Cerebellar nuclear complex (tissue), 1 donor: ENCODE measurements at places on chromosomes 7 and 10.

GRCh38 chr10:112809736-112810135 lies 140.3 kb upstream of the TCF7L2 start:
- DNase-seq: no peak

DNA sequence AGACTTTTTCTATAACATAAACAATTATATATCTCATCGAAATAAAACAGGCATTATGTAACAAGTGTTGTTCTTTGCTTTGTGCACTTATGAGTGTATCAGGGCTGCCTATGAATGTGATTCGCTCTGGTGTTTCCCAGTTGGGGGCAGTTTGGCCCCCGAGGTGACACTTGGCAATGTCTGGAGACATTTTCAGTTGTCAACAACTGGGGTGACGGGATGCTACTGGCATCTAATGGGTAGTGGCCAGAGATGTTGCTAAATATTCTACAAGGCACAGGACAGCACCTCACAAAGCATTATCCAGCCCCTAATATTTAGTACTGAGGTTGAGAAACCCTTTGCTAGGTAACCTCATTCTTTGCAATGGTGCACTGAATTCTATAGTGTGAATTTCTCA lies 83.3 kb downstream of the PLCE1 start:
- DNase-seq: no peak

DNA sequence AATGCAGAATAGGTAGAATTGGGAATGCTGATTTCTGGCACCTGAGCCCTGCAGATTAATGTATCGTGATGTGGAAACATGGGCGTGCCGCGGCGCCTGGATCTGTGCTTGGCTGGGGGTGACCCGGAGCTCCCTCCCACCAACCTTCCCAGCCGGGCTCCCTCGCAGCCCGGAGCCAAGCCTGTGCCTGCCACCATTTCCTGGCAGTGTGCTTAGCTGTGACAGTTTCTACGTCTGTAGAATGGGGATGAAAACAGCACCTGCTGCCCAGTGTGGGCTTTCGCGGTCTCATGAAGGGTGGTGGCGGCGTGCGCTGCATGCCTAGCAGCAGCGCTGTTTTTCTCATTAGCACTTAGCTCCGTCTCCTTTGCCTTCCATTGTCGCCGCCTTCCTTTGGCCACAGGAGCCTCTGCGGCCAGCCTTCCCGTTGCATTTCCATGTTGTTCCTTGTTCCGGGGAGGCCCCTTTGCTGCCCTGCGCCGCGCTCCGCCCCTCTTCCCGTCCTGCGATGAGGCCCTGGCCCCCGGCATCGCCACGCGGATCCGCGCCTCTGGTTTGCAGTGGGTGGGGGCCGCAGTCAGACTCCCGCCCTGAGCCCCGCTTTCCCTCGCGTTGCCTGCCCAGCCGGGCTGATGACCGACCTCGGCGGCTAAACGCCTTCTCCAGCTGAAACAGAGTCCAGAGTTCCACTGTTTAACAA lies 84.2 kb downstream of the CUL1 start:
- DNase-seq: no peak

GRCh38 chr7:33922820-33923219 lies 17.5 kb downstream of the BMPER start:
- no peak for DNase-seq

GRCh38 chr7:128318691-128319090 lies 25.0 kb downstream of the RBM28 start:
- no peak for DNase-seq

DNA sequence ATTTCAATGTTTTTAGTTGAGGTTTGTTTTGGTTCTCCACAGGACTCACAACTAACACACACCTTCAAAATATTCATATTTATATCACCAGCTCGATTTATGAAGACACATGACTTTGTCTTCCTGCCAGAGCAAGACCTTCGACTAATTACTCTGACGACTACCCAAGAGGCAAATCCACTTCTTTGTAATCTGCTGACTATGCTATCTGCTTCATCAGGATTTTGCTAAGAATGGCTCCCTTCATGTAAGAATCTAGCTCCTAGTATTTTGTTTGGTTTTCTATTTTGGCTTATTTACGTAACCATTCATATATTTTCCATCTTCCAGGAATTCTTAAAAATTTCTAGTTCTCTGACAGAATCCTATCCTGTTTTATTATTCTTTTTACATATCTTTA lies 93.0 kb downstream of the BRAF start:
- no peak for DNase-seq

DNA sequence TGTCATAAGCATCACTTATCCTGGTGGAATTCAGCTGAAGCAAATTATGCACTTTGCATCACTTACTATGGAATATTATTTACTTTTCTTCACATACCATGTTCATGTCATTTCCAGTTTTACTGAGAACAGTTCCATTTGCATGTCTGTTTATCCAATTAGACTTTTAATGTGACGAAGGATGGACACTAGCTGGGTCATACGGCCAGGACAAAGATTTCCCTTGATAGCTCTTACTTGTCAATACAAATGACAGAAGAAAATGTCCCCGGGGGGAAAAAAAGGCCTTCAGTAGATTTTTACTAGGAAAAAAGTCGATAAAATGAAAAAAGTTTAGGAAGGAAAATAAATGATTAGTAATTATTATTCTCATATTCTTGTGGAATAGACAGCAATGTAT lies 106.6 kb downstream of the RAPGEF5 start:
- DNase-seq: no peak

- no peak for DNase-seq
These were observed 23.2 kb downstream of the DNTT start for GRCh38 chr10:96327462-96327861.

DNA sequence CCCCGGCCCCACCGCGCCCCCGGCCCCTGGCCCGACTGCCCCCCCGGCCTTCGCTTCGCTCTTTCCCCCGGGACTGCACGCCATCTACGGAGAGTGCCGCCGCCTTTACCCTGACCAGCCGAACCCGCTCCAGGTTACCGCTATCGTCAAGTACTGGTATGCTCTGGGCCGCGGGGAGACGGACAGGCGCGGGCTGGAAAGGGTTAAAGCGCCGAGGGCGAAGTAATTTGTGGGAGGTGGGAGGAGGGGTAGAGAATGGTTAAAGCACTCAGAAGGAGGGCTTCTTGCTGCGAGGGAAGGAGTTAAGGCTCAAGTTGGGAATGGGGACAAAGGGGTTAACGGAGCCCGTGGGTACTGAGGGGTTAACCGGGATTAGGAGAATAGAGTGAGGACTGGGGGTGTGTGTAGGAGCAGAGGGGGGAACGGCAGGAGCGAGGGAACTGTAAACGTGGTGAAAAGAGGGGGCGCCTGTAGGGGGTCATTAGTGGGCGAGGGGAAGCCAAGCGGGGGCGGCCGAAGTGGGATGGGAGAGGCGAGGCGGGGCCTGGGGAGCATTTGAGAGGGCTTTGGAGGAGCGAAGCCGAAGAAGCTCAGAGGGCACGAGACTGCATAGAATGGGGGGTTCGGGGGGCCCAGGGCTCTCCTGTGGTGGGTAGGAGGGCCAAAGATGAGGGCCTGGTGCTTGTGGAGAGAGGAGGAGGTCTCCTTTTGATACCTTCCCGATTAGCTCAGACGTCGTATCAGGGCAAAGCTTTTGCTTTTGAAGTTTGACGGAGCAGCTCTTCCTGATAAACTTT lies 605 bp downstream of the SUFU start:
- no peak for DNase-seq

- DNase-seq: no peak
These were observed 144.8 kb downstream of the CALN1 start for GRCh38 chr7:72267291-72267800.

DNA sequence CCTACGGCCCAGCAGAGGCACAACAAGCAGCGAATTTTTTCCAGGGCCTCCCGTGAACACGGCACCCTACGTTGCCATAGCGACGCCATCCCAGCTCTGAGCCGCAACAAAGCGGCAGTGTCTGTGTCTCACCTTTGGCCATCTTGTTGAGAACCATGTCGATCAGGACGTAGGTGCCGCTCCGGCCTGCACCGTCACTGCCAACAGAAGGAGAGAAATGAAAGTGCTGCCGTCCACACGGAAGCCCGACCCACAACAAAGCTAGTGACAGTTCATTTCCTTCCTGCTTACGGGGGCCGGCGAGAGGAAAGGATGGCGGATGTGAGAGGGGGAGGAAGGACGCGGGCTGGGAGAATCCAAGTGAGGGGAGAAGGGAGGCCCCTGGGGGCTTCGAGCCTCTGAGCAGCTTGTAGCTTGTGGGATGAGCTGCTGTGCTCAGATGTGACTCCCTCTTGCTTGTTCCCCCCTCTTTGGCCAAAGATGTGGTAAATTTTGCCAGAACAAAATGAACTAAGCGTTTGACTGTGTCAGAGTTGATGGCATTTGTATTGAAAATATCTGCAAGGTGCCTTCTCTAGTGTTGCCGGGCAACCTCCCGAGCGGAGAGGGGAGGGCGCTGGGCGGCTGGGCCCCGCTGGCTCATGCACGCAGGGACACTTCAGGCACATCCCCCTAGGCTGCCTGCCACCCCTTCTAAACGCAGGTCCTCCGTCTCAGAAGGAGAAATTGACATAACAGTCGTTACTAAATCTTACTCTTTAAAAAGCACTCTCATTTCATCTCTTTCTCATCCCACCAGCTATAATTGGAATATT lies 232.2 kb downstream of the DNAJB6 start:
- DNase-seq: no peak

- peak; percentile 15 for DNase-seq
These were observed 552.5 kb upstream of the FOXK1 start for GRCh38 chr7:4129481-4130122.

GRCh38 chr7:35906191-35906908 lies 105.5 kb downstream of the SEPTIN7 start:
- DNase-seq: no peak

DNA sequence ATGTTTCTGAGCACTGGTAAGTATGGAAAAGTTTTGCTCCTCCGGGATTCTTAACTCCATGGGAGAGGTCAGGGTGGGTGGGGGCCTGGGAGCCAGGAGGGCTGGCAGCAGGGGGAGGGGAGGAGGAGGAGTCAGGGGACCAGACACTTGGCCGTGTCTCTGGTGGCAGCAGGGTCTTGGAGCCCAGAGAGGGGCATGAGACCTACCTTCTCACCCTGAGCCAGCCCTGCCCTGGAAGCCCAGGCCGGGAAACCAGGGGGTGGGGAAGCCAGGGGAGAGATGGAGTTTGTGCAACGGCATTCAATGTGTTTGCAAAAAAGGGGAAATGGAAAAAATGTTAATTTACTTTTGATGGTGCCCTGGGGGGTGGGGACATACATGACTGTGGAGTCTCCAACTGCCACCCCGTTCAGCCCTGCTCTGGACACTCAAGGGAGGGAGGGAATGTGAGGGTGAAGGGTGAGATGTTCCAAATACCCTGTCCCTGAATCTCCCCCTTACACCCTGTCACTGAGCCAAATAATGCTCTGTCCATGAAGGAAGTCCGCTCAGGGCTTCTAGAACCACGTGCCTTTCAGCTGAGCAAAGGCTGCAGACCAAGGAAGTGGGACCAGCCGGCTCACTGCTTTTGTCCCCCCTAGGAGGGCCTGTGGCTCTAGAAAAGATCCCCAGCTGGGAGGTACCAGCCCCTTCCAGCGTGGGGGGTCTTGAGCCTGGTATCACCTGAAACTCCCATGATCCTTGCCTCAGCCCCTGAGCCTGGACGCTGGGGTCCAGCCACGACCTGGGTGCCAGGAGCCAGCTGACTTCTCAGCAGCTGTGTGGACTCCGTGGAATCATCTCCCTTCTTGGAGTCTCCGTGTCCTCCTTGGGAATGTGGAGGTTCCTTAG lies 48.3 kb downstream of the TMEM270 start:
- DNase-seq: no peak

DNA sequence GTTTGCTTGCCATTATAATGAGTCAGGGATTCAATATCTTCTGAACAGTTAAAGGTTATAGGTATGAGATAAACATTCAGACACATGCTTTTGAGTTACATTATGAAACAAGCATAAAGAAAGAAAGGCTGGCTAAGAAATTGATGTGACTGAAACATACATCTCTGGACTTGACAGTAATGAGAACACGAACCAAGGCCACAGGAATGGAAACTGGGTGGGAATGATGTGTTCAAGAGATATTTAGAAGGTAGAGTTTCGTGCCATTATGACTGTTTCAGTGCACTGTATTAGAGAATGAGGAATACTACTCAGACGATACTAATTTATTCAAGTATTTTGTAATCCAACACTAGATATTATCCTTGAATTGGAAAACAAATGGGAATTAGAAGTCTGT lies 332.1 kb upstream of the MAGI2 start:
- no peak for DNase-seq

DNA sequence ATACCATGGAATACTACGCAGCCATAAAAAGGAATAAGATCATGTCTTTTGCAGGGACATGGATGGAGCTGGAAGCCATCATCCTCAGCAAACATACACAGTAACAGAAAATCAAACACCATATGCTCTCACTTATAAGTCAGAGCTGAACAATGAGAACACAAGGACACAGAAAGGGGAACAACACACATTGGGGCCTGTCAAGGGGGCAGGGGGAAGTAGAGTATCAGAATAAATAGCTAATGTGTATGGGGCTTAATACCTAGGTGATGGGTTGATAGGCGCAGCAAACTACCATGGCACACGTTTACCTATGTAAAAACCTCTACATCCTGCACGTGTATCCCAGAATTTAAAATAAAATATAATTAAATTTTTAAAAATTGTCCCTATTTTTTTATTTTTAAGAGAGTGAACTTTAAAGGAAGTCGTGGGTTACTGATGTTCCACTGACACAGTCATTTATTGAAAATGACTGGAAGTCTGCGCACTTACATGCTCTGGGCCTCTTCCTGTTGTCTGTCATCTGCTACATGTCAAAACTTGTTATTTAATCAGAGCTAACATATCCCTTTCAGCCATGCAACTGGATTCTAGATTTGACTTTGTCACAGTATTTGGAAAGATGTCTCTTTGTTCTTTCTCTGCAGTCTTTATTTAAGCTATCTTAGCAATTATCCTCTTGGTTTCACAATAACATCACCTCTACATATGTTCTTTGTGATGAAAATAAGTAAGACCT lies 73.7 kb upstream of the ABCB5 start:
- no peak for DNase-seq

DNA sequence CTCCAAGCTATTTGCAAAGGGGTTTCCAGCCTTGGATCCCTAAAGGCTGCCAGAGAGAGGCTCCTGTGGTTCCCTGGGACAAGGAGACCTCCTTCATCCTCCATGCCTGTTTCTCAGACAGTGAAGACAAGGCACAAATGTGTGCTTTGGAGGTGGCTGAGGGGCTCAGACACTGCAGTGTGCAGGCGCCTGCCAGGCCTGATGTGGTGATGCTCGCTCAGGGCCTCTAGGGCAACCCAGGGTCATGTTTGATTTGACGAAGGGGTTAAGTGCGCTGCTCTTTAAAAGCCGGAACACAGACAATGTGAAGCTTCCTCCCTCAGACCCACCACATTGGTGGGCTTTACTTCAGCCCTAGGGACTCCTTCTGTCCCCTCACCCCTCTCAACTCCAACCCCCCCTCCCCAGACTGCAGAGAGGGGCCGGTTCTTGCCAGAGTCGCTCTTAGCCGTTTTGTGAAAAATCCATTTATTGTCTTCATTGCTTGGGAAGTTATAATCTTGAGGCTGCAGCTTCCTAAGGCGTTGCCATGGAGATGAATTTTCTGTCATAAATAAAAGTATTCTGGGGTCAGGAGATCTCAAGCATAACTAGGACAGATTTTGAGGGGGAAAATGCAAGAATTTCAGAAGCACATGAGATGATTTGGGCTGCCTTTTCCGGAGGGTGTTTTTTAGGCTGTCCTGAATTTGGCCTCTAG lies 35.8 kb downstream of the PDGFA start:
- no peak for DNase-seq
